ENCODE measurements at places on chromosomes 5 and 9.

DNA sequence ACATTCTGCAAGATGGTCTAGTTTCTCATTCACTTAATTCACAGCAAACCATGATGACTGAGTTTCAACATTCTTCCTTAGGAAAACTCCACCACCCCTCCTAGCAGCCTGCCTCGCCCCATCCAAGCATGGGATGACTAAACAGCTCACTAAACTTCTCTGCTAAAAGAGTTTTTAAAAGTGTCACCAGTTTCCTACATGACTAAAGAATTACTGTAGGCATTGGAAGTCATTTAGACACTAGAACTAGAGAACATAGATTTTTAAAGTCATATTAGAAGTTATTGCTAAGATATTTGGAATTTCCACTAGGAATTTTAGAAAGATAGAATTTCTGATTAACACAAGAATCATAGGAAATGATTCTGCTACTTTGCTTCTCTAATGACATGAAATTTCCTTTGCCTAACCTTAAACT, 5.5 kb upstream of the ESM1 start:
- peak; percentile 69 for DNase-seq
- H3K27me3 ChIP-seq: no peaks in the 10 kb centered on the region
- H3K27ac ChIP-seq: peak overlapping the region; percentile 59
- H3K36me3 ChIP-seq: no peaks in the 10 kb centered on the region

DNA sequence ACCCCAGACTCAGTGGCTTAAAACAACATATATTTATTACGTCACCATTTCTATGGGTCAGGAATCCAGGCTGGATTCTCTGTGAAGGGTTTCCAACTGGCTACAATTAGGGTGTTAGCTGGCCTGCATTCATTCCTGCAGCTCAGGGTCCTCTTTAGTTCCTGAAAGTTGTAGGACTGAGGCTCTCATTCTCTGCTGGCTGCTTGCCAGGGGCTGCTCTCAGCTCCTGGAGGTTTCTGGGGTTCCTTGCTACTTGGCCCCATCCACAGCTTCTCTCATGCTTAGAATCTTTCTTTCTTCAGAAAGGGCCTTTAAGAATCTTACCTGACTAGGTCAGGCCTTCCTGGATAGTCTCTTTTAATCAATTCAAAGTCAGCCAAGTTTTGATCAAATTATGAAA, 424.6 kb downstream of the GADD45G start:
- no peak overlapping the region for H3K4me3 ChIP-seq
- H3K36me3 ChIP-seq: no peaks in the 10 kb centered on the region
- no peak for DNase-seq
- no peaks in the 10 kb centered on the region for H3K27me3 ChIP-seq
- no peaks in the 10 kb centered on the region for H3K4me1 ChIP-seq
- H3K27ac ChIP-seq: no peak overlapping the region

DNA sequence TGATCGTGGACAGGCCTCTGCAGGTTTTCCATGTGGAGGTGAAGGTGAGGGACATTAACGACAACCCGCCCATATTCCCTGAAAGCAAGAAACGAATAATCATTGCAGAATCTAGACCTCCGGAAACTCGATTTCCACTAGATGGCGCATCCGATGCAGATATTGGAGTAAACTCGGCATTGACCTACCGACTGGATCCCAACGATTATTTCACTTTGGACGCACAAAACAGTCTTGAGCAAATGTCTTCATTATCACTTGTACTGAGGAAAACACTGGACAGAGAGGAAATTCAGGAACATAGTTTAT, 621 bp downstream of the PCDHA13 start:
- peak; percentile 81 for DNase-seq
- no peaks in the 10 kb centered on the region for H3K36me3 ChIP-seq
- H3K4me3 ChIP-seq: peak overlapping the region; percentile 73
- H3K4me1 ChIP-seq: peaks cover 8% of the 10 kb centered on the region
- no peaks in the 10 kb centered on the region for H3K27me3 ChIP-seq

DNA sequence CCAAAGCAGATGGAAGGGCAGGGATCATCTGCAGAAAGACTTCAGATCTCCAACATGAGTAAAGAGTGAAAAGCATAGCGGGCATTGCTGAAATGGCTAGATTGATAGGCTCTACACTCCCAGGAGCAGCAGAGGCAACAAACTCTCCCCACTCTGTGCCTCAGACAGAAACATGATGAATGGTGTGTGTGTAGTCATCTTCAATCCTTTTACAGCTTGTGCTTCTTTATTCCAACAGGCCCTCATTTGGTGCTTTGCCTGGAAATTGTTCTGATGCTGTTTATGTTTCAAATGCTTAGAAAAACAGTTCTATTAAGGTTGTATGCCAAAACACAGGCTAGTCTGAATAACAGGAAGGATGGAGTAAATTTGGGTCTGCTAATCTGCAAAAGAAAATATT, 176.2 kb downstream of the DMRTA1 start:
- DNase-seq: no peak
- no peaks in the 10 kb centered on the region for H3K4me1 ChIP-seq
- H3K27ac ChIP-seq: no peak overlapping the region
- H3K4me3 ChIP-seq: no peak overlapping the region
- no peaks in the 10 kb centered on the region for H3K36me3 ChIP-seq

DNA sequence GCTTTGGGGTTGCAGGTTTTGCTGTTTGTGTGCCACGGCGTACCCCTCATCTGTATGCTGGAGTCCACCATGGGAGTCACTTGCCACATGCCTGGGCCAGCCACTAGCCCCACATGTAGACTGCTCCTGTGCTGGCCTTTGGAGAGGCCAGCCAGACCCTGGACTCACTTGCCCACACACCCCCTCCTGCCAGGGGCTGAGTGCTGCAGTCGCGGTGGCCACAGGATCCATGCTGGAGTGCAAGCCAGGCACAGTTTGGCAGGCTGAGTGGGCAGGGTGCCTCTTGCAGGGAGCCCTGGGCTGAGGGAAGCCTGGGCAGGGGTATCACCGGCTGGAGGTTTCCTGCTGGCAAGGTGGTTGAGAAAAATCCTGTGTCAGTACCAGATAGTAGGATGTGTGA, 25.6 kb upstream of the GCNT1 start:
- H3K27me3 ChIP-seq: no peaks in the 10 kb centered on the region
- H3K36me3 ChIP-seq: no peaks in the 10 kb centered on the region
- no peak overlapping the region for H3K27ac ChIP-seq
- peaks cover 11% of the 10 kb centered on the region for H3K4me1 ChIP-seq
- no peak for DNase-seq

GRCh38 chr9:87783180-87783579, 57.3 kb downstream of the CTSL start:
- H3K36me3 ChIP-seq: no peaks in the 10 kb centered on the region
- no peaks in the 10 kb centered on the region for H3K4me1 ChIP-seq
